ENCODE measurements at places on chromosomes 3 and 15. TPM values are rescaled to one million over a fixed set of nuclear protein-coding genes. Genes with fewer than 3 reads are reported as not detected.

The GHSR gene
- polyA plus RNA-seq = not detected

- DNase-seq = no peak
Observed at GRCh38 chr3:52506266-52506966, 11.3 kb downstream of the STAB1 start.

GRCh38 chr3:17730318-17730967 is 12.0 kb downstream of the TBC1D5 start:
- peak; percentile 60 for DNase-seq

DNA sequence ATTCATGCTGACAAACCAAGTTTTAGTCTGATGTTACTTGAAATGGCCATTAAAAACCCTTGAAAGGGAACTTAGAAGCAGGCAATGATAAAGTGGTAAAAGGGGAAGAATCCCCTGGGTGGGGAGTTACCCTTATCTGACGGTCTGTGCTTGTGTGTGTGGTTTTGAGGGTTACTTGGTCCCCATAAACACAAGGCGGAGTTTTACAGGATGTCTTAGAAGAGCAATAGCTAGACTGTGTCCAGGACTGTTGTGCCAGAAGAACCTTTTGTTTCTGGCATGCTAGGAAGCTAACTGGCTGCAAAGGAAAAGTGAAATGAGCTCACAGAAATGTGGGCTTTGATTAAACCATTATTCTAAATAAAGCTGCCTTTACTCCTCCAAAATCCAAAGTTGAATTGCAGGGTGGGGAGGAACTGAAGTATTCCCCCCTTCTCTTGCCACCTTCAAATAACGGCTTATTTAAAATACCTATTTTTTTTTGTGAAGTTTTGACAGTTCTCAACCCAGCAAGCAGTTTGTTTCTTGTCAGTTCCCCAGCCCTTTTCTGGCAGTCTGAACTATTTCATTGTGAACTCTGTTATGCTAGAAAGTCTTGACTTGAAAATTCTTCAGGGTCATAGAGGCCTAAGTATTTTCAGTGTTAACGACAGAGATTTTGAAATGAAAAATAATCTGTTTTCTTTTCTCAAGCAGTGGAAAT is 443.5 kb downstream of the OTOL1 start:
- DNase-seq = no peak

GRCh38 chr3:72395776-72396311 is 452.4 kb downstream of the SHQ1 start:
- no peak for DNase-seq

GRCh38 chr3:58617338-58617761 is 40.2 kb upstream of the FAM107A start:
- no peak for DNase-seq

GRCh38 chr15:80339601-80340000 is 64.6 kb upstream of the ARNT2 start:
- DNase-seq = no peak

DNA sequence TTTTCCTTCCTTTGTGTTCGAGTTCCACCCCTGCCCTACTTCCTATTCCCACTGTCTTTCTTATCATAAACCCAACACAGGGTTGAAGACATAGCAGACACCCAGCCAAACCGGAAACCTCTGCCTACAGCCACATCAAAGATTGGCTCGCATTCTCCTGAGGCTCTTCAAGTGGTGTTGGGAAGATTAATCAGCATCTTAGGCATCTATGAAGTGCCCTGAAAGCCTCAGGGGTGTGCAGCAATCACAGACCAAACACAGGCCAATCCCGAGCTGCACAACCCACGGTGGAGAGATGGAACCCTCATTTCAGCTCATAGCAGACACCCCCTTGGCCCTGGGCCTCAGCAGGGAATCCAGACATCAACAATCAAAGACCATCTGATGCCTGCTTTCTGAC is 255.9 kb downstream of the XXYLT1 start:
- DNase-seq = peak; percentile 57

- DNase-seq = peak; percentile 67
Observed at GRCh38 chr3:156449710-156450574, 105.0 kb downstream of the SSR3 start.

GRCh38 chr15:98451236-98451635 is 197.1 kb upstream of the IGF1R start:
- DNase-seq = no peak

DNA sequence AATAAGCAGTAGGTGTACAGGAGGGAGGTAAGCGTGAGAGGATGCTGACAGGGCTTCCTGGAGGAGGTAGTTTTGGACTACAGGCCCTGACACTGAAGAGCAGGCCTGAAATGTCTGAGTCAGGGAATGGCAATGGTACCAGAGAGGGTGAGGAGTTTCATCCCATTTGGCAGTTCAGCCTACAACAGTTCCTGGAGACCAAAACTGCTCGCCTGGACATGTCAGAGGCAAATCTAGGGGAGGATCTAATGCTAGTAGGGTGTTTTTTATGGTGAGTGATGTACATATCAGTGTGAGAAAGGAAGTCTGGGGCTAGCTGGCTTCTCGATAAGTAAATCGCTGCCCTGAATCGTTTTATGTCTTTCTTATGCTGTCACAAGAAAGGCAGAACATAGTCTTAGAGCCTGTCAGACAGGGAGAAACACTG is 13.8 kb upstream of the TNFSF10 start:
- DNase-seq = peak; percentile 71

The CHRNA5 gene
- 6.4 TPM for polyA plus RNA-seq

DNA sequence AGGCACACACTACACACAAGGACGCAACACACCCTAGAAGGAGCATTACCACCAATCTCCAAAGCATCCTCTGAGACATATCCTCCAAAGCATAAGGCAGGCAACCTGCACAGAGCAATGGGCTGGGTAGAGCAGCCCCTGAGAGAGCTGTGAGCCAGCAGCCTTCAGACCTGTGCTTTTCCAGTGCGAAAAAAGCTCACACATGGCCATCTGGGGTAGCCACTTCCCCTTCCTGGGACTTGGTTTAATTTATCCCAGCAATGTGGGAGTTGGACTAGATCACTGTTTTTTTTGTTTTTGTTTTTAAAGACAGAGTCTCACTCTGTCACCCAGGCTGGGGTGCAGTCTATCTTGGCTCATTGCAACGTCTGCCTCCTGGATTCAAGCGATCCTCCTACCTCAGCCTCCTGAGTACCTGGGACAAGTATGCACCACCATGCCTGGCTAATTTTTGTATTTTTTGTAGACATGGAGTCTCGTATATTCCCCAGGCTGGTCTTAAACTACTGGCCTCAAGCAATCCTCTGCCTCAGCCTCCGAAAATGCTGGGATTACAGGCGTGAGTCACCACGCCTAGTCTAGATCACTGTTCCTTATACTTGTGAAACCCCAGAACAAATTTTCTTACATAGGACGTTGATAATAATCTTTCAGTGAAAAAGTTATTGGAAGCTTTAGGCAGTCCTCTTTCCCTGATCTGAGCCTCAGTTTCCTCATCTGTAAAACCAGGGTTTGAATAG is 18.9 kb downstream of the PTPN23 start:
- DNase-seq = no peak

The ARL8B gene
- 23.2 TPM for polyA plus RNA-seq

DNA sequence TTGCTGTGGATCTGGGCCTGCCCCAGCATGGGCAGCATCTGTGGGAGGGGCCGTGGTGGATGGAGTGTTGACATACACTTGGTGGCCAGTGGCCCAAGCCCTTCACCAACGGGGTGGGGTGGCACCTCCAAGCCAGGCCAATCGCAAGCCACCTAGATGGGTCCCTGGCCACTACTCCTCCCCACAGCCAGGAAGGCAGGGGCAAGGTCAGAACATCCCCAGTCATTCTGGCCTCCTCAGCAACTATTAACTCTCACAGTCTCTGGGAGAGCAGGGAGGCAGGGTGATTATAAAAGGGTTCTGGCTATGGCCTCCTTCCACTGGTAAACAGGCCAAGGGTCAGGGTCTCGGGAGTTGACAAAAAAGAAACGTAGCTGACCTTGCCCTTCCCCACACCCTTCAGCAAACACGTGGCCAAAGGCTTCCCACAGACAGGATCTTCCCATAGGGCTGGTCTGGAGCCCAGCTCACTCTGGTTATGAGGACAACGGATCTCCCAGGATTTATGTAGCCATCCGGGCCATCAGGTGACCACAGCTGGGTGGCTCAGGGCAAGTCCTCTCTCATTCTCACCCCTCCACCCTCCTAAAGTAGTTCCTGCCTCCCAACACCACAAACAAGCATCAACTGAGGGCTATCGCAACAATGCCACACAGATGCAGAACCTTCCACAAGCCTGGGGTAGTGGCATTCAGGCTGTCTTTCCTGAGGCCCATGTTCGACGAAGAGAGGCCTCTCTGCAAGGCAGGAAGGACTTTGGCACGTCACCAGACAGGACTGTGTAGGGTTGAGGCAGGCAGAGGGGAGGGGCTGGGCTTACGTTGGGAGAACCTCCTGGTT is 18.9 kb downstream of the TLE3 start:
- DNase-seq = no peak

GRCh38 chr3:195260280-195260905 is 10.6 kb downstream of the XXYLT1 start:
- DNase-seq = peak; percentile 53

DNA sequence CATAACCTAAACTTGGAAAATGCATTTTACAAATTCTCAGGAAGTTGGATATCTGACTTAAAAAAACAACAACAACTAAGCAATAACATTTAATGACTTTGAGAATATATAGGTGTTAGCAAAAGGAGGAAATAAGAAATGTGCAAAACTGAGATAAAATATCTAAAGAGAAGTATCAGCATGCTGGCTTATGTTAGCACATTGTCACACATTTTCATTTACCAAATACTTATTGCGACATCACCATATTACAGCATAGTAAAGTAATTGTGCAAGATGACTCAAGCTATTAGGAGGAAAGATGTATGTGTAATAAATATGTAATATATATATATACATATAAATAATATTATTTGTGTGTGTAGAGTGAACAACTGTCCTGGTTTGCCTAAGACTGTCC is 9.2 kb downstream of the PTX3 start:
- DNase-seq = peak; percentile 33

The XYLB gene
- 3.7 TPM for polyA plus RNA-seq

GRCh38 chr3:190338717-190339116 is 16.5 kb upstream of the CLDN1 start:
- DNase-seq = peak; percentile 50

- DNase-seq = no peak
Observed at GRCh38 chr3:71360764-71361163, 222.8 kb downstream of the FOXP1 start.

The REC114 gene
- not detected for polyA plus RNA-seq

DNA sequence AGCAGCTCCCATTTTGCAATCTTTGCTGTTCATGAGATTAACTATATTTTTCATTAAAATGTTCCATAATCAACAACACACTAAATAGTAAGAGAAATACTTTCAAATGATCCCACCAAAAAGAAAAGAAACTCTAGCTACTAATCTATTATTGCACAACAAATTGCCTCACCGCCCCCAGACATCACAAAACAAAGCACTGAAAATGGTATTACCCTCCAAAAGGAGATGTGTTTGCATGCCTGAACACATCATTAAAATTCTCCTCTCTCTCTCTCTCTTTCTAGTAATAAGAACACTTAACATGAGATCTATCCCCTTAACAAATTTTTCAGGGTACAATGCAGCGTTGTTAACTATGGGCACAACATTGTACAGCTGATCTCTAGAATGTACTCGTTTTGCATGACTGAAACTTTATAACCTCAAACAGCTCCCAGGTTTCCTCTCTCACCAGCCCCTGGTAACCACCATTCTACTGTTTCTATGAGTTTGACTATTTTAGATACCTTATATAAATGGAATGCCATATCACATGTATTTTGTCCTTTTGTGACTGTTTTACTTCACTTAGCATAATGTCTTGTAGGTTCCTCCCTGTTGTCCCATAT is 33.1 kb downstream of the WNT5A start:
- DNase-seq = no peak

GRCh38 chr15:66089049-66089448 is 164.5 kb downstream of the MEGF11 start:
- DNase-seq = no peak

DNA sequence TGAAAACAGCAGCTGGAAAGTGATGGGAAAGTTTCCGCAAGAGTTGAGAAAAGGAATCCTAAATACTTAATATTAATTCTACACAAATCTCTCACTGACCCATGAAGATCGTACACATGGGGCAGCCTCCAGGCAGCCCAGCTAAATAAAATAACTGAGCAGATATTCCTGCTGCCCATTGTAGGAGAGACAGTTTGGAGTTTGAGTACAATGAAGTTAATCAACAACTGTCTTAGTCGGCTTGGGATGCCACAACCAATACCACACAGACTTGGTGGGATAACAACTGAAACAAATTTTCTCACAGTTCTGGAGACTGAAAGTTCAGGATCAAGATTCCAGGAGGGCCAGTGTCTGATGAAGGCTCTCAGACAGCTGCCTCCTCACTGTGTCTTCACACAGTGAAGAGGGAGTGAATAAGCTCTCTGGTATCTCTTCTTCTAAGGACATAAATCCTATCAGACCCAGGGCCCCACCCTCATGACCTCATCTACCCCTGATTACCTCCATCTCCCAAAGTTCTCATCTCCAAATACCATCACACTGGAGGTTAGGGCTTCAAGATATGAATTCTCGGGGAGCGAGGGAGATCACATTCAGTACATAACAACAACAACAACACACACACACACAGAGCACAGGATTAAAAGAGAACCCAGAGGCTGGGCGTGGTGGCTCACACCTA is 9.7 kb downstream of the TRPM7 start:
- no peak for DNase-seq

DNA sequence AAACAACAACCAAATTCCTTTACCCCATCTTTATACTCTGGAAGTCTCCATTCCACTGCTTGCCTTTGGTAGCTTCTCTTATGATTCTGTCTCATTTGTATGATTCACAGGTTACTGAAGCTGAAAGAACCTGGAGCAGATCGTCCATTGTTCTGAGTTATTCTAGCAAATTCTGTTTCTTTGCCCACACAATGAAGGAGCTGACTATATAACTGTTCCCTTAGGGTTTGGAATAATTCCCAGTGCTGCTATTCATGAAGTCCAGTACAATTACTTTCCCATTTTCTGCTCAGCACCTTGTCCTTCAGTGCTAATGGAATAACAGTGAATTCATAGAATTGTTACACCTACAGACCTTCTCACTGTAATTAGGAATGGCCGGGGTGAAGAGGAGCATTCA is 167.8 kb downstream of the CHST2 start:
- no peak for DNase-seq

- no peak for DNase-seq
Observed at GRCh38 chr15:89051875-89052274, 36.4 kb upstream of the ABHD2 start.

The CLEC3B gene
- polyA plus RNA-seq = 1.8 TPM

DNA sequence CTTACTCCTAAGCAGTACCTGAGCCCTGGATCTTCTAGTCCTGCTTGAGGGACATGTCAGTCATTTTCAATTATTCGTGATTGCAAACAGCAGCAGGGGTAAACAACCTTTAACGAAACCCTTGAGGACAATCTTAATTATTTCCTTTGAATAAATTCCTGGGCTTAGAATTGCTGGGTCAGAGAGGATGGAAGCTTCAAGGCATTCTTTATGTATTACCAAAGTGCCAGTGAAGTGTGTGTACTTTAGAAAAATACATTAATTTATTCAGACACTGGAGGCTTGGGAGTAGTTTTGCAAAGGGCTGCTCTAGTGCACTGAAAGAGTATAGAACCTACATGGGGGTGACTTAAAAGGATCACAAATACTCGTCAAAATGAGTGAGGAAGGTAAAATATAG is 280.8 kb upstream of the LRRFIP2 start:
- DNase-seq = no peak

The GATM gene
- polyA plus RNA-seq = 0.16 TPM

The ALPK3 gene
- polyA plus RNA-seq = 18.7 TPM

GRCh38 chr3:102230057-102230456 is 204.8 kb upstream of the ZPLD1 start:
- DNase-seq = no peak
